LHCN-M2 (cell line): ENCODE measurements at places on chromosomes 2 and 18. TPM values are rescaled to one million over a fixed set of nuclear protein-coding genes. Genes with fewer than 3 reads are reported as not detected.

The ALPG gene
- total RNA-seq: not detected in 2 replicates

The FAP gene
- total RNA-seq: 102 and 115 TPM in 2 replicates

The FEV gene
- not detected in 2 replicates for total RNA-seq

The SLC35G4 gene
- not detected in 2 replicates for total RNA-seq

The DNER gene
- total RNA-seq: 2.8 and 3.5 TPM in 2 replicates

The NRP2 gene
- 14.9 and 19.3 TPM in 2 replicates for total RNA-seq

GRCh38 chr18:26685438-26686157 lies 137.2 kb upstream of the KCTD1 start:
- no peak for DNase-seq

- DNase-seq: no peak
Observed at GRCh38 chr2:122191331-122191730, 435.9 kb downstream of the TSN start.

DNA sequence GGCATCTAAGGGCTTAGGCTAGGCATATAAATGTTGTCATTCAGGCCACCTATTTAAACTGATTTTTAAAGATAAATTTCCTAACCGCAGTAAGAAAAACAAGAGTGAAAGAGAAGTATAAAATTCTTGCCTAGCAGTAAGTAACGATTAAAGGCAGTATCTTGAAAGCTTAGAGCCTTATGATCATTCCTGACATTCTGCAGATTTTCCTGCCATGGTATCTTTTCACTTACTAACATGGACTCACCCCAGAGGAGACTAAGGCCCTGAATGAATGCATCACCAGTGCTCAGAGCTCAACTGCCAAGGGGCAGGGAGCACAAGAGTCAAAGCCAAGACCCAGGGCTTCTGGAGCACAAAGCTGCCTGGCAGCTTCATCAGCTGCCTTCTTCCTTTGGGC lies 133.1 kb downstream of the GCA start:
- peak; percentile 40 for DNase-seq

- no peak for DNase-seq
Observed at GRCh38 chr2:152483276-152484063, 148.5 kb downstream of the FMNL2 start.

GRCh38 chr2:2901384-2902345 lies 476.0 kb downstream of the EIPR1 start:
- no peak for DNase-seq

The IL1A gene
- total RNA-seq: not detected in 2 replicates

DNA sequence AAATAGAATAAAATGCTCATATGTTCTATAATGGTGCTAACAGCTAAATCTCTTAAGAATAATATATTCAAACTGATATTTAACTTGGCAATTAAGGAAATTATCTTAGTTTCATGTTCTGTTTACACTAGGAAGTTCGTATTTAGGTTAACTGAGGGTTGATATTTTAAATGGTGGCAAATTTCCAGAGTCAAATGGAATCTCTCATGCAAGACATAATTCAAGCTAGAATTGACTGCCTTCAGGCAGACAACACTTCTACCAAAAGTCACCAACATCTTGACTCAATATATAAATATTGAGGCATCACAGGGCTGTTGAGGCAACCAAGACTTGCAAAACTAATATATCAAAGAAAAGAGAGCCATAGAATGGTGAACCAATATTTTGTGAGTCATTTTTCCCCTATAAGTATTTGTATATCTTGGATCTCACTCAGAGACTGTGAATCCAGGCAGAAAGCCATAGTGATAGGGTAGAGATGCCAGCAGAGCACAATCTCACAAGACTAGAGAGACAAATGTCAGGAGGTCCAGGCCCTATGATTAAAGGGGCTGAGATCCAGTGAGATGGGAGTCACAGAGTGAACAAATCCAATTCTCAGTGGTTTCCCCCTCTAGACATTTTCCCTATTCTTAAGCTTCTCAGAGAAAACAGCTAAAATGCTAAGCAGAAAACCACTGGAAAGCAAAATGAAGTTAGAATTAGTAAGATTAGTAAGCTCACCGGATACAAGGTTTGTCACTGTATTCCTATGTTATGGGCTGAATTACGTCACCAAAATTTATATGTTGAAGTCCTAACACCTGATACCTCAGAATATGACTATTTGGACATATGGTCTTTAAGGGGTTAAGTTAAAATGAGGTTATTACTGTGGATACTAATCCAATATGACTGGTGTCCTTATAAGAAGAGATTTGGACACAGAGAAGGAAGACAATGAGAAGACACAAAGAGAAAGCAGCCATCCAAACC lies 358.2 kb upstream of the UBE2E3 start:
- peak; percentile 17 for DNase-seq

The MC2R gene
- total RNA-seq: not detected in 2 replicates

The CHRNG gene
- 0.83 and 5.5 TPM in 2 replicates for total RNA-seq

DNA sequence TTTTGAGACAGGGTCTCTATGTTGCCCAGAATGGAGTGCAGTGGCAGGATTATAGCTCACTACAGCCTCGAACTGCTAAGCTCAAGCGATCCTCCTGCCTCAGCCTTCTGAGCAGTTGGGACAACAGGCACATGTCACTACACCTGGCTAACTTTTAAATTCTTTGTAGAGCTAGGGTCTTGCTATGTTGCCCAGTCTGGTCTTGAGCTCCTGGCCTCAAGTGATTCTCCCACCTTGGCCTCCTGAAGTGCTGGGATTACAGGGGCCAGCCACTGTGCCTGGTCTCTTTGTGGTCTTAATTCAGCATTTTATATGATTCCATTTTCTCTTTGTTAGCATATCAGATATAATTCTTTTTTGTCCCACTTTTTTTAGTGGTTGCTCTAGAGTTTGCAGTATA lies 34.1 kb downstream of the CEP192 start:
- no peak for DNase-seq

GRCh38 chr2:102657770-102658169 lies 38.4 kb downstream of the SLC9A2 start:
- DNase-seq: no peak

The CYP1B1 gene
- 3.4 and 3.5 TPM in 2 replicates for total RNA-seq

- DNase-seq: no peak
Observed at GRCh38 chr2:220744861-220745260, 827.2 kb downstream of the EPHA4 start.

DNA sequence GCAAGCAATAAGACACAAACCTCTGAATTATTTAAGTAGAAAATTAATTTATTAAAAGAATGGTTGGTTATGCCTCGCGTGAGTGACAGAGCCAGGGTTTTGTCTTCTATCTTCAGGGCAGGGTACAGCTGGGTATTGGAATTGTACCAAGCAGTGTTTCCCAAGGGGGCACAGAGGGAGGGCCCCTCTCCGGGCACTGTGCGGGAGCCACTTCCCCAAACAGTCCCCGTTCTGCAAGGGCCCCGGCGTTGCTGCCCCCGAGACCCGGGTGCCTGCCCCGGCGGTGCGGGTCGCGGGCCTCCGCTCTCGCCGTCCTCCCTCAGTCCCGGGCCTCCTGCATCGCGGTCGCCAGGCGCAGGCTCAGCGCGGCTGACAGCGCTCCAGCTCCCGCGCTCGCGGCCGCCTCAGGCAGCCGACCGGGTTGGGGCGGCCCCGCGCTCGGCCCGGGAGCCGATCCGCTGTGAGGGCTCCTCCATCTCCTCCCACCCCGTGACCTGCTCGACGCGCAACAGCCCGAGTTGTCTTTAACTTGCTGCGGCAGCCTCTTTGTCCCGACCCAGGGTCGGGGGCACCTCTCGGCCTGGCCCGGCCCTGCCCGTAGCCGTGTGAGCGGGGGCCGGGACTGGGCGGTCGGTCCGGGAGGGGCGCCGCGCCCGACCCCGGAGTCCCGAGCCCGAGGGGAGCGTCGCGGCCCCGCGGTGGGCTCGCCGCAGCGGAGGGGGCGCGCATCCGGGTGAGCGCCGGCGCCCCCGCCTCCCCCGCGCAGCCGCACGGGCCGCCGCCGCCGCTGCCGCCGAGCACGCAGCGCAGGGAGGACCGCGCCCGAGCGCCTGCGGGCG lies 620 bp upstream of the GALNT1 start:
- peak; percentile 61 for DNase-seq

The COPS9 gene
- 132 and 140 TPM in 2 replicates for total RNA-seq

- no peak for DNase-seq
Observed at GRCh38 chr2:160317181-160318099, 117.4 kb upstream of the ITGB6 start.

GRCh38 chr2:31136732-31137131 lies 1.5 kb downstream of the GALNT14 start:
- no peak for DNase-seq

DNA sequence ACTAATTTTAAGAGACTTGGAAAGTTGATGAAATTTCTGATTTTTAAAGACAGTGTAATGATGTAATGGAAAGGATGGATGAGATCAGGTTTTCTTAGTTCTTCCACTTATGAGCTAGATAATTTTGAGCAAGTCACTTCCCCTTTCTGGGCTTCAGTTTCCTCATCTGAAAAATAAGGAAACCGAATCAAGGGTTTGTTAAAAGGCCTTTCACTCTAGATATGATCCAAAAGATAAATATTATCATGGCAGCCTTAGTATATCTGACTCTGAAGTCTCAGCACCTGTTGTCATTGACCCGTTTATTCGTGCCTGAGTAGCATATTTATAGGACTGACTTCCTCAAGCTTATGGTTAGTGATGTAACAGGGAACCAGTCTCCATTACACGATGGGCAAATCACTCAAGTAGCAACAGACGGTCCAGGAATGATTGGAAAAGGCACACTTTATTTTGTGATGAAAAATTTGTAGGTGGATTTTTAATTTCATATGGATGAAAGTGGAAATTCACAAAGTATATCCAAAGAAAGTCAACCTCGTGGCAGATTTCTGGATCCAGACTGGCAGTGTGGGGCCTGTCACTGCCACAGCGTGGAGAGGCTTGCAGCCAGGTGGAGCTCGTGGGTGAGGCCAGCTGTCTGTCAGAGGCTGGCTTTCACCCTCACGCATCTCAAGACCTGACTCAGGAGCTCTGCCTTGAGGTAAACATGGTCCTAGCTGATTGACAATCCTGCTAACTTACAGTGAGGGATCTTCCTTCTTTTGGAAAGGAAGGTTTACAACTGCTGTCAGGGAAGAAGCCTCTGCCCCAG lies 137.9 kb upstream of the CXCR4 start:
- no peak for DNase-seq

The BCL2L11 gene
- 1.4 and 6.9 TPM in 2 replicates for total RNA-seq

DNA sequence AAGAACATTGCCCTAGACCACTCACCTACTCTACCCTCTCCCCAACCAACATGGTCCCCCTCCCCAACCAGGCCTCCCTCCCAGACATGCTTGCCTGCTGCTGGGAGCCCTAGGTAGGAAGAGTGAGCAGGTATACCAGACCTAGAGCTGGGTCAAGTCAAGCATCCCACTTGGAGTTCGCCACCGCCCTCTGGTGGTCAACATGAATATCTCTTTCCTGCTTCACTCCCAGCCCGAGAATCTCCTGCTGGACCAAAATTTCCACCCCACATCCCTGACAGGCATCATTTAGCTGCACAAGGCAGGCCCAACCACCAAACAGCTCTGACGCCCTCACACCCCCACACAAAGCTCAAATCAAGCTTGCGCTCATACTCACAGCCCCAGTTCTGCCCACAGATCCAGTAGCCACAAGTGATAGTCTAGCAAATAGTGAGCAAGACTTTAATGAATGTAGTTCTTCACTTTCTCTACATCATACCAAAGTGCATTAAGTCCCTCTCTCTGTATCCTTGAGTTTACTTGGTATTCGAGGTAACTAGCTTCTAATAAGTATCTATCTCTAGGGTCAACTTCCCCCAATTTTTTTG lies 116.0 kb downstream of the TNS1 start:
- DNase-seq: peak; percentile 60

DNA sequence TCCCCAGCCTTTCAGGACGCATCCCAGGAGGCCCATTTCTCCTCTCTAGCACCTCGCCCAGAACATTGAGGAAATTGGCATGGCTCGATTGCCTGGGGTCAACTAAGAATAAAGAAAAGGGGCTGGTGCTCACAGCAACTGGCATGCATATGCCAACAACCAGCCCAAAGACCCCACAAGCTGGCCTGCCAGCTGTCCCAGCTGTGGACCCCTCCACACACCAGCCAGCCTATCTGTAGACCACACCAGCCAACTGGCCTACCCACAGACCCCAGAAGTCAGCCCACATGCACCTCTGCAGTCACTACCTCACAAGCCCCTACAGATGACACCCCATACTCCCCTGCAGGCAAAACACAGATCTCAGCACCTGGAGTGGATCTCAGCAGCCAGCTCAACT lies 123.8 kb upstream of the ID2 start:
- no peak for DNase-seq

The AGXT gene
- not detected in 2 replicates for total RNA-seq

DNA sequence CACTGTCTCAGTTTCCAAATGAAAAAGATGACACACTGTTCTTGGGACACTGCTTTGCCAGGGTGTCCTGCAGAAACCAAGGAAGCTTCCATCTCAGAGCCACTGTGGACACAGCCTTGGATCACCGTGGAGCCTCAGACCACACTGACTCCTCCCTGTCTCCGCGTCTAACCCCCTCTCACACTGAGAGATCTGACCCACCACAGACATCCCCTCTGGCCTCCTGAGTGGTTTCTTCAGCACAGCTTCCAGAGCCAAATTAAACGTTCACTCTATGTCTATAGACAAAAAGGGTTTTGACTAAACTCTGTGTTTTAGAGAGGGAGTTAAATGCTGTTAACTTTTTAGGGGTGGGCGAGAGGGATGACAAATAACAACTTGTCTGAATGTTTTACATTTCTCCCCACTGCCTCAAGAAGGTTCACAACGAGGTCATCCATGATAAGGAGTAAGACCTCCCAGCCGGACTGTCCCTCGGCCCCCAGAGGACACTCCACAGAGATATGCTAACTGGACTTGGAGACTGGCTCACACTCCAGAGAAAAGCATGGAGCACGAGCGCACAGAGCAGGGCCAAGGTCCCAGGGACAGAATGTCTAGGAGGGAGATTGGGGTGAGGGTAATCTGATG lies 113.4 kb upstream of the PKDCC start:
- DNase-seq: no peak
